Activated naive CD8-positive, alpha-beta T cell treated with anti-CD3 and anti-CD28 coated beads for 36 hours (primary cell): ENCODE measurements at places on chromosomes 7 and 10.

GRCh38 chr7:141351175-141351574 is 200.0 kb upstream of the AGK start:
- no peak for DNase-seq

DNA sequence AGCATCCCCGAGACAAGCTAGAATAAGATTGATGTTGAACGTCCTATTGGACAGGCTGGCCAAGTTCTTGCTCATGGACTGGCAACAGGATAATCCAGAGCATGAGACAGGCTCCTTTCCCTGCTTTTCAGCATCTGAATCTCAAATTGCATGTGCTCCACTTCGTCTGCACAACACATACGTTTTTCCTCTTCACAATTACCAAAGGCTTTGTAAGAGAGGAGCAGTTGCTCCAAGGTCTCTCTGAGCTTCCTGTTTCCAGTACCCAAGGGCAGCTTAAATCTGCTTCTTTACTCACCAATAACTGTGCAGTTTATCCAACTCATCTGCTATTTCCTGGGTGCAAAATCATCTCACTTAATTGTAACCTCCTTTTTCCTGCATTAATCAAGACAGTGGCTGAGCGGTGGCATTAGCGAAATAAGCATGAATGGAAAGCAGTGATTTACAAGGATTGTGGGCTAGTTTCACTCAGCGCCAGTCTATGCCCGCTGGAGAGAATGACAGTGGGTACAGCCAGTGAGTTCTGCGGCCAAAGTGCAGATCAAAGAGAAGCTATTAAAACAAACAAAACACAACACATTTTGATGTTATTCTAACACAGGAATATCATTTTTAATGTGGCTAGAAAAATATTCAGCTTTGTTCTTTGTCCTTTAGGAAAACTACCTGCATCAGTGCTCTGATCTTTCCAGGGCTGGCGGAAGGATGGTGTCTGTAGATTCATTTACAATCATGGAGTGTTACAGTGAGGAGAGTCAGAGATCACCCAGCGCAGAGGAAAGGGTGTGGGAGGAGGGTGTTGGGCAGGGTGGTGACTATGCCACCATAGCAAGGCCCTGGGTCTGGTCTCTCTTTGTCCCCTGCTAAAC is 79.8 kb downstream of the CHN2 start:
- DNase-seq: no peak

DNA sequence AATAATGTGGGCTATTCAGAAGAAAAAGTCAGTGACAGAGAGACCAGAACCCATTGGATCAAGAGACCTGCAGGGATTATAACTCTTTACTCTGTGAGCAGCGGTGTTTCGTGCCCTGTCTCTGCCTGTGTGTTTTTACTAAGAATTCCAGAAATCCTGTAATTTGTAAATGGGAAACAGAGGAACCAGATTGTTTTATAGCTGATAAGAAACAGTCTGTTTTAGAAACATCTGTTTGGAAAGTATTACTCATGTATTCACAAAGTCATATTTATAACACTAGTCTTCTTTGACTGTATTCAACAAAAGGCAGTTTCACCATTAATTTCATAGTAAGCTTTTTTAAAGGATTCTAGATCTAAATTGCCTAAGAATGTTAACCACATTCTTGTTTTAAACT is 30.0 kb upstream of the VDAC2 start:
- DNase-seq: no peak

DNA sequence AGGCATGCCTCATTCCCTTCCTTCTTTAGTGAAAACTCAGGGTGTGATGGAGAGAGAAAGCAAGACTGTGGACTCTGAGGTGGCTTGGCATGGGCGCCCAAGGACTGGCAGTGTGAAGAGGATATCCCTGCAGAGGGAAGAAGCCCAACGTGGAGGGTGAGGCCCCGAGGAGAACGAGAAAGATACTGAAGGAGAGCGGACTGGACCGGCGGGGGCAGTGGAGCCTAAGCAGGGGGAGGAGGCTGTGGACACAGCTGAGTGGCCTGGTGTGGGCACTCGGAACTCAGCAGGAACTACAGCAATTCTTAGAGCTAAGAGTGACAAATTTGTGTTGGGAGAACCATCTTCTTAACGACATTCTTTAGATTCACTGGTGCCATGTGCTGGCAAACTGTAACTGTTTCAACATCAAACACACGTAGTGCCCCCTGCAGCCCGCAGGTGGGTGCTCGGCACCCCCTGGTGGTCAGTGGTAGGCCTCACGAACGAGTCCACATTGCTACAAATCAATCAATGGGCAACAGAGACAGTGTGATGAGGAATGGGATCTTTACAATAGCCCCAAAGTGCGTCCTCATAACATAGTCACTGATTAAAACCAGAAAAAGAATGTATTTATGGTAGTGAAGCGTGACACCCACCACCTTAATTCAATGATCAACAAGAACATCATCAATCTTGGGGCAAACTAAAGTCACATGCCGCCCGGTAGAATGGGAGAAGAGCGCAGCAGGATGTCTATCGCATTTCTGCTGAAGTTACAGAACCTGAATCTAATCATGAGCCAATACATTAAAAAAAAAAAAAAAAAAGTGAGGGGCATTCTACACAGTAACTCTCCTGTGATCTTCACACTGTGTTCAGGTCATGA is 2.0 kb upstream of the SFTPA1 start:
- peak; percentile 57 for DNase-seq

DNA sequence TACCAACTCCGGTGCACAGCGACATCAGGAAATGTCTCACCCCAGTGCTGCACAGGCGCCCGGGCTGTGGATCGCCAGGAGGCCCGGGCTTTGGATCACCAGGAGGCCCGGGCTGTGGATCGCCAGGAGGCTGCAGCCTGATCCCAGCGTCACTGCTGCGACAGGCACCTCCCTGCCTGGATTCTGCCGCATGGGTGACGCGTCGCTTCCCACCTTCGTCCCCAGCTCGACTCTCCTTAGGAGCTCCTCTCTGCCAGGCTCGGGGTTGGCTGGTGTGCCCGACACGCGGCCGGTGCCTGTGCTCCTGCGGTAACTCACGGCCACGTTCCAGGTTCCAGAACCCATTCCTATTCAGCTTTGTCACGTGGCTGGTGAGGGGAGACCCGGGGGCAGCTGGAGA is 257.5 kb downstream of the DNAJB6 start:
- no peak for DNase-seq

GRCh38 chr10:43215758-43216455 is 51.0 kb downstream of the RASGEF1A start:
- no peak for DNase-seq

- no peak for DNase-seq
Measured at GRCh38 chr10:75379212-75379724, 22.3 kb downstream of the ZNF503 start.

- no peak for DNase-seq
Measured at GRCh38 chr7:54689394-54690049, 69.5 kb downstream of the SEC61G start.

GRCh38 chr7:114857605-114858004 is 64.3 kb upstream of the MDFIC start:
- no peak for DNase-seq

DNA sequence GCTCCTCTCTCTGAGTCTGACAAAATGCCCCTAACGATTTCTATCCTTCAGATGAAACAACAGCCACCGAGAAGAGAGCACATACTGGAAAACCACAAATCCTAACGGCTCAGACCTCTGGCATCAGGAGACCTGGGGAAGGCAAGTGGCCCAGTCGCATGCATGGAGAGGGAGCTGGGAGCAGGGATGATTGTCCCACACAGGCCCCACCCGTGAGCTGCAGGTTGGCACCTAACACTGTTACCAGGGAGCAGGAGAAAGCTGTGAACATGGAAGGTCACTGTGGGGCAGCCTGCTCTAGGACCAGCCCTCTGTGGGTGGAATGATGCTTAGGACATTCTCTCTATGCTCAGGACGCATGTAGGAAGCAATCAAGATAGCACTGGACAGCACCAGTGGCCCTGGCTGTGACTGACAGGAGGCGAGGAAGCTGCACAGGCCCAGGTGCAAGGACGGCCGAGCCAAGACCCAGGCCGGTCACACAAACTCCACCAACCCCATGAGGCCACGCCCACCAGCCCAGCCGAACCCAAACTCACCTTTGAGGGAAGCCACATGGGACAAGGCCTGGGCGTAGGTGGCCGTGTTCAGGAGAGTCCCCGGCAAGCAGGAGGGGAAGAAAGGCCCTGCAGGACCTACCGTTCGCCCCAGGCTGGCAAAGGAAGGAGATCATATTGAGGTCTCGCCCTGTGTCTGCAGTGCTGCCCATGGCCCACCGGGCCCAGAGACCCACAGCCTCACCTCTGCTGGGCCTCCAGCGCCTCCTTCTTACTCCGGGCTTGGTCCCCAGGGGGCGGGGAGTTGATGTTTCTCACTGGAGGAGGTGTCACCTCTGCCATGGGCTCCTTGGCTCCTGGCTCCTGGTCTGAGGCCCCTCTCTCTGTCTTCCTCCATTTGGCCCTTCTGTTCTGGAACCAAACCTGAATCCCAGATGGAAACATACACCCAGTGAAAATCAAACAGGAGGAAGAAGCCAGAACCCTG is 9.7 kb downstream of the DRGX start:
- DNase-seq: no peak

DNA sequence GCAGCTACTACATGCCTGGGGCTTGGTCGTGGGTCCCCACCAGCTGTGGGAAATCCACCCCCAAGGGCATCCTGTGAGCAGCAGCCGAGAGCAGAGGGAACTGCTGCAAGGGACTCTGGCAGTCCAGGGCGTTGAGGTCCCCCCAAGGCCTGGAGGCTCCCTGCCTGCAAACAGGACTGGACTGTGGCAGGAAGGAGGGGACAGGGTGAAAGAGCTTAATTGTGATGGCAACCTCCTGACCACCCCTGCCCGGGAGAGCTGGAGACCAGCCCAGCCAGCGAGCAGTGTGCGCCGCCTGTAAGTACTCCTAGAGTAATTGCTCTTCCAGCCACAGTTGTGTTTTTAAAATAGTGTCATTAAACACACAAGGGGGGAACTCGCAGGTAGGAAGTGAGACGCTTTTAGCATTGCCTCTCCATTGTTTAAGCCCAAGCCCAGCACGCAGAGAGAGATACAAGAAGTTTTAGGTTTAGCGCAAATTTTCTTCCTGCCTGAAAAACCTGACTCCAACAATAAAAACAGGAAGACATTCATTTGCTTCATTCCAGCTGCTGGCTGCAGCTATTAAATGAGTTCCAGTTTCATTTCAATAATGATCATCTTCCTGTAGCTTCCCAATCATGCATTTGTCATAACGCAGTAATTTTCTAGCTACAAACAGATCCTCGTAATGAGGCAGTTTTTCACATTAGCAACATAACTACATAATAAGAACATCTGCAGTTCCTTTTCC is 111.1 kb downstream of the EBF3 start:
- DNase-seq: no peak

- no peak for DNase-seq
Measured at GRCh38 chr7:133398506-133398905, 145.6 kb downstream of the EXOC4 start.

- DNase-seq: peak; percentile 64
Measured at GRCh38 chr7:107661081-107661864, 645 bp downstream of the SLC26A4 start.

DNA sequence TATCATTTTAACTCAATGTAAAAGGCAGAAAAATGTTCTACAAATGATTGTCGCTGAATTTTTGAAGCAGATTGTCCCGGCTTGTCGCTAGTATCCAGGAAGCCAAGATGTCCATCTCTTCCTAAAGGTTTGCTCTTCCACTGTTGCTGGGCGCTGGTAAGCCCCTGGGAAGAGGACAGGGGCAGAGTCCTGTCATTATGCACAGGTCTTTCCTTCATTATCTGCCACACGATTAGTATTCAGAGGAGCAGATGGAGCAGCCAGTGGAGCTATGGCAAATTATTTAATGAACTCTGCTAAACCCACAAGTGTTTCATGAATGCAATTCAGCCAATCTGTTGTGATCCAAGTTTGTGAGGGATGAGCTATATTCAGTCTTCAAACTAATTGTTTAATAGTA is 499.1 kb upstream of the NRP1 start:
- no peak for DNase-seq
